Amniotic epithelial cell (primary cell): ENCODE measurements at places on chromosomes 4 and X.

- DNase-seq = no peak
Measured at GRCh38 chr4:189510601-189511000, 430.1 kb upstream of the FRG1 start.

- peak; percentile 3 for DNase-seq
Measured at GRCh38 chrX:17788439-17788838, 51.1 kb downstream of the SCML1 start.

DNA sequence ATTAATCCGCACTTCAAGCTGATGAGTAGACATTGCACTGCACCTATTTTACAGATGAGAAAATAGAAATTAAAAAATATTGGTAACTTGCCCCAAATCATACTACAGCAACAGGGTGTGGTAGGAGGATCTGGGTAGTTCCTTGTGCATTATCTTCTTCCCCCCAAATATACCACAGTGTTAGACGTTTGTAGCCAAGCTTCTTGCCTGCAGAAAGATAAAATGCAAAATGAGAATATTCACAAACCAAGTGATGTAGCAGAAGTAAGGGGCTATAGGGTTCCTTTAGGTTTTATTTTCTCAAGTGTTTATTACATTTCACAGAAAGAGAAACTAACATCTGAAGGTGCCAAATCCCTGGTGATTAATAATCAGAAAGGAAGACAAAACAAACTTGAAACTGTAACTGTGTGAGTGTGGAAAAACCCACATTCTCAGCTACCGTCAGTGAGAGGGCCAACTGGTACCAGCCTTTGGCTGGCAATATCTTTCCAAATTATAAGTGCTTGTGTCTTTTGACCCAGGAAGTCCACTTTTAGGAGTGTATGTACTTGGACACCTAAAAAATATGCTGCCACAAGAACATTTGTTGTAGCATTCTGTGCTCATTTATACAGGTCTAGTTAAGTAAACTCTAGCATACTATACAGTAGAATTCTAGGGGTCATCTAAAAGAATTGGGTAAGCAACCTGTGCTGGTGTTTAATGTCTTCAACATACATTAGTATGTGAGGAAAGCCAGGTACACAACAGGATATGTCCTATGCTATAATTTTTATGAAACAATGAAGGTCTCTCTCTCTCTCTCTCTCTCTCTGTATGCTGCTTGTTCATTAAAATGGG is 6.7 kb upstream of the CD38 start:
- DNase-seq = peak; percentile 31

GRCh38 chr4:15894921-15895916 is 43.3 kb downstream of the FGFBP1 start:
- DNase-seq = peak; percentile 39

GRCh38 chr4:144356941-144357381 is 216.4 kb upstream of the GYPA start:
- no peak for DNase-seq

DNA sequence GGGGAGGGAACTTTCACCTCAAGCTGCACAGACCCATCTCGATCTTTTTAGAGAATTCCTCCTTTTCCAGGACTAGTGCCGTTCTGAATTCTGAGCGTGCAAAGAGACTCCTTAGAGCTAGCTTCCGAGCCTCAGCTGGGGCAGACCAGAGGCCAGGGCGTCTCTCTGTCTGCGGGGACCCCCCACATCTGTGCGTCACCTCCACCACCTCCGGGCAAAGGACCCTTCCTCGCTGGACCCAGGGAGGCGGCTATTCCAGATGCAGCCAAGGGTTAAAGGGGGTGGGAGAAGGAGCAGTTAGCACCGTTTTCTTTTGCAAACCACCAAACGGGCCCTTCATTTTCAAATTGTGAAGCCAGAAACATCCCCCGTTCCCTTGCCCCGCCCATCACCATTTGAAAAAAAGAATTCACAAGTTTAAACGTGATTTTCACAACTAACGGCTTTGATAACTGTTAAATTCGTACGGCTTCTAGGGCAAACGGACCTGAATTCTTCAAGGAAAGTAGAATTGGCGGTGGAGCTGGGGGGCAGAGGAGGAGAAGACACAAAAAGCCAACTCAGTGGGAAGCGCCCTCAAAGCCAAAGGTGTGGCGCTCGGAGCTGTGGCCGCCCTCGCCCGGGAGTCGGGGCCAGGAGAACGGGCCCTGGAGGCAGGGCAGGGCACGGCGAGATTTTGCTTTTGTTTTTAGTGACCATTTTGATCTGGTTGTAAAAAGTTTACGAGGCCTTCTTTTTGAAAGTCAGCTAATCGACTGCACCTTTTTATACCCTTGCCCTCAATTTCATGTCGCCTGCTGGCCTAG is 3.3 kb upstream of the PDGFRA start:
- DNase-seq = no peak
